ENCODE measurements at places on chromosomes 16 and 17.

DNA sequence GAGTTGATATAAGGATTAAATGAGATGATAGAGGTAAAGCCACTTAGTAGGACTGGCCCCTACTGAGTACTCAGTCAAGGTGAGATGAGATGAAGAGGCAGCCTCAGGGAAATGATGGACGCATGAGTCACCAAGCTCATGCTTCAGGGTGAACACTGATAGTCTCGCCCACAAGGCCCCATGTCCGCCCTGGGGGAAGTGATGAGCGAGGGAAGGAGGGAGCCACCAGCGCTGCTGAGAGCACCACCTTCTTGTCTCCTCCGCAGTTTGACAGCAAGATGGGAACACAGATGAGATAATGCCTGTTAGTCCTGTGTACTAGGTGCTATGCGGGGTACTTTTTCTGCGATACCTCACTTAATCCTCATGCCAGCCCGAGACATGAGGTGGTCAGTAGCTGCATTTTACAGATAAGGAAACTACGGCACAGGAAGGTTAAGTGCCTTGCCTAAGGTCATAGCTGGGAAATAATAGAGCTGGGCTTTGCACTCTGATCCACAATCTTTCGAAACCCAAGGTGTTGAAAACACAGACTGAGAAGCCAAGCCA lies 383.0 kb downstream of the CPPED1 start:
- no peak for DNase-seq

DNA sequence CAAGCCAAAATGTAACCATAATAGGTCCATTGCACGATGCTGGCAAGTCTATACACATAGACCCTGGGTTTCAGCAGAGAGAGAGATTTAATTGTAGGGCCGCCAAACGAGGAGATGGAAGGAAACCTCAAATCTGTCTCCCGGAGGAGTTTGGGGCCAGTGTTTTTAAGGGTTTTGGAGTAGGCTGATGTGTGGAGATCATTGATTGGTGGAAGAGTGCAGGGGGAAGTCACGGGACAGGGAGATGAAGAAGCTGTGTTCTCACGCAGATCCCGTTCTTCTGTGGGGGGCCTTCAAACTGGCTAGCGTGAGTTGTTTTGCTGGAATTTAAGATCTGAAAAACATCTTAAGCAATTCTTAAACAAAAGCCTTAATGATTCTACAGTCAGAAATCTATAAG lies 84.8 kb downstream of the KATNIP start:
- DNase-seq: no peak

DNA sequence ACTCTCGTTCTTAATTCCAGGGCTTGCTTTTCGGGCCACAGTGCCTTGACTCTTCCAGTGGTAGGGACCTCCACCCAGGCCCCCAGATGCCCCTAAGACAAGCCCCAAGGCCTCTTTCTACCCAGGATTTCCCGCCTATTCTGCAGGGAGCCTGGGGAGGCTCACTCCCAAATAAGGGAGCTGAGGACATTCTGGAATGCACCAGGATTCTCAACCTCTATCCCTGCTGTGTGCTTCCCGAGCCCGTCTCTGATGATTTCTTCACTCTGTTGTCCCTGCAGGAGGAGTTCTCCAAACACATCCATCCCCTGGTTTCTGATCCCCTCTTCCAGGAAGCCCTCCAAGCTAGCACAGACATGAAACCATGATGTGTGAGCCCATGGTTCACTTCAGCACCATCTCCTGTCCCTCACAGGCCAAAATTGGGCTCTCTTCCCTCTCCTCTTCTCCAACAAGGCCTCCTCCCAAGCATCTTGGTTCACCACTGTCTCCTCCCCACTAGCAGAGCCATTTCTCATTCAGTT lies 255.9 kb downstream of the KATNIP start:
- DNase-seq: no peak

- no peak for DNase-seq
Measured at GRCh38 chr17:41492771-41493170, 3.1 kb upstream of the KRT36 start.

GRCh38 chr17:8362651-8363332 lies 13.7 kb downstream of the KRABD2 start:
- DNase-seq: no peak

DNA sequence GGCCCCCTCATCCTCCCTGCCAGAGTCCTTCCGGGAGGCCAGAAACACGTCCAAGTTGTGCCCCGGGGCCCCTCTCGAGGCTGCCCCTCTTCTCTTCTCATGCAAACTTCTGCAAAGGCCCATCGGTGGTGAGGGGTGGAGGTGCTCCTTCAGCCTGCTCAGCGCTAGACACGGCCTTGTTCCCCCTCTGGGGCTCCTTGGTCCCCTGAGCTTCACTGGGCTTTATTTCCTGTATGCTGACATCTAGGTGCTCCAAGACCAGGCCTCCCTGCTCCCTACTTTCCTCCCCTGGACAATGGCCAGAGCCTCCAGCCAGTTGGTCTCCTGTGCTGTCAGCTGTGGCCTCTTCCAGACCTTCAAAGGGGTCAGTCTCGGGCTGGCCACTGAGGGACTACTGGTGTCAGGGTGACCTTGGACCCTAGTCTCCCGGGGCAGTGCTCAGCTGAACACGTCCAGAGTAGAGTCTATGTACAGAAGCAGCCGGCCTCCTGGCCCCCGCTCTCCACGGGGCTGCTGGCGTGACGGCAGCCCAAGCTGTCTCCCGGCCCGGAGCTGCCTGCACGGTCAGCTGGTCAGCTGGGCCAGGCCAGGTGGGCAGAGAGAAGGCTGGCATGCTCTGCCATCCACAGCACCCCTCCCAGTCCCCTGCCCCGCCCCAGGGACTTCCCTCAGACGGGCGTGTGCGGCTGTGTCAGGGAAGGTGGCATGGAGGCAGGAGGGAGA lies 1.7 kb upstream of the PRR35 start:
- no peak for DNase-seq

GRCh38 chr16:628321-629061 lies 2.3 kb upstream of the WFIKKN1 start:
- no peak for DNase-seq

- DNase-seq: no peak
Measured at GRCh38 chr17:61200339-61200715, 199.3 kb upstream of the TBX2 start.

DNA sequence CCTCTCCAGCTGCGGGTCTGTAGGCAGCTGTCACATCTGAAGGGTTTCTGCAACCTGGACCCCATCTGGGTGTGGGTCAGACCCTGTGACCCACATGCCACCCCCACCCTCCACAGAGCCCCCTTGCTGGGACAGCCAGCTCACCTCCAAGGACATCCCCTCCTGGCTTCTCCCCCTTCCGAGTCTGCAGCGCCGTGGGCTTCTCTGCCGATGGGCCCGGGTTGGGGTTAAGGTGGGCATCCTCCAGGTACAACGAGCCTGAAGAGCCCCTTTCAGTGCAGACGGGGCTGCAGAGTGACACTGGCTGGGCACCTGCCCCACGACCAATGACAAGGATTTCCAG lies 28.9 kb downstream of the OR1D5 start:
- DNase-seq: no peak

GRCh38 chr17:68498479-68499326 lies 13.5 kb upstream of the PRKAR1A start:
- no peak for DNase-seq

GRCh38 chr17:34403006-34403405 lies 40.0 kb upstream of the CCL1 start:
- DNase-seq: no peak

DNA sequence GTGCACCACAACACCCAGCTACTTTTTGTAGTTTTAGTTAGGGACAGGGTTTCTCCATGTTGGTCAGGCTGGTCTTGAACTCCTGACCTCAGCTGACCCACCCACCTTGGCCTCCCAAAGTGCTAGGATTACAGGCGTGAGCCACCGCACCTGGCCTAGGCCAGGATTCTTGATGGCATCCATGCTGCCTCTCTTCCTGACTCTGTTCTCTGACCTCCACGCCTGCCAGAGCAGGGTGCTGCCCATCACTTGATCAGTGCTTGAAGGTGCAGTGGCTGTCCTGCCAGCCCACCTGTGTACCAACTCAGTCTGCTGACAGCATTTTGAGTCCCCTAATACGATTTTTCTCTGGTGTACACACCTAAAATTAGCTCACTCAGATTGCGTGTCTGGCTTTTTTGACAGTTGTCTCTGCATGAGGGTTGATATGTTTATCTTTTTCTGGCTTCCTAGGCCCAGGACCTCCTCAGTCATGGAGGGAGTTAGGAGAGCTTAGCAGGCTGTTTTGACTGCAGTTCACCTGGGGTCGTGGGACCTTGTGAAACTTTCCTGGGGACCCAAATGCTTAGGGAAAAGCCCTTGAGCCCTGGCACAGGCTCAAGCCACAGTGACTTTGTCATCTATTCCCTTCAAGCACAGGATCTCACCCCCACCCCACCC lies 5.9 kb downstream of the HAS3 start:
- DNase-seq: no peak

GRCh38 chr17:78474614-78475146 lies 96.2 kb downstream of the PGS1 start:
- no peak for DNase-seq

DNA sequence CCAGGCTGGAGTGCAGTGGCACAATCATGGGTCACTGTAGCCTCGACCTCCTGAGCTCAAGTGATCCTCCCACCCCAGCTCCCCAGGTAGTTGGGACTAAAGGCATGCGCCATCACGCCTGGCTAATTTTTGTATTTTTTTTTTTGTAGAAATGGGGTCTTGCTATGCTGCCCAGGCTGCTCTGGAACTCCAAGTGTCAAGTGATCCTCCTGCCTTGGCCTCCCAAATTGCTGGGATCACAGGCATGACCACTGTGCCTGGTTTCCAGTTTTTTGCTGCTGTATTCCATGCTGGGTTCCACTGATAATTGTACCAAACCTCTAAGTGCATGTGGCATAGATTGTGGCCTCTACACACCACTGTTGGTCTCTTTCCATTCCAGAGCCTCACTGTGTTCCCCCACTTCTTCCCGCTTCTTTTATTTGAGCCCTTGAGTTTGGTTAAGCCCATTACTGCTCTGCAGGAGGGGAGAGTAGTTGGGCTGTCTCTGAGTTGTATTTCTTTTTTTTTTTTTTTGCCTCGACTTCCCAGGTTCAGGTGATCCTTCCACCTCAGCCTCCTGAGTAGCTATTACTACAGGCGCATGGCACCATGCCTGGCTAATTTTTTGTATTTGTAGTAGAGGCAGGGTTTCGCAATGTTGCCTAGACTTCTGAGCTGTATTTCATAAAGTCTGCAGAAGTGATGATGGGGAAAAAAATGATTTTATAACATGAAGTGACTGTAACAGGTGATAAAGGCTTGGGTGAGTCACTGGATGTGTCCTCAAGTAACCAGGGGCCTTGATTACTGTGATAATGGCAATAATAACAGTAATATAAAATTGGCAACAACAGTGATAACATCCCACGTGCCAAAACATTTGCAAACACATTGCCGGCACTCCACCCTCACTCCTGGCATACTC lies 30.0 kb downstream of the EEF2K start:
- DNase-seq: no peak

GRCh38 chr16:79071424-79071823 lies 529.1 kb downstream of the MAF start:
- DNase-seq: no peak

GRCh38 chr16:67000384-67001351 lies 12.3 kb downstream of the CES4A start:
- DNase-seq: no peak

GRCh38 chr17:7834542-7834956 lies 532 bp downstream of the KDM6B start:
- DNase-seq: no peak

GRCh38 chr16:16857012-16857411 lies 478.1 kb downstream of the NPIPA7 start:
- no peak for DNase-seq

DNA sequence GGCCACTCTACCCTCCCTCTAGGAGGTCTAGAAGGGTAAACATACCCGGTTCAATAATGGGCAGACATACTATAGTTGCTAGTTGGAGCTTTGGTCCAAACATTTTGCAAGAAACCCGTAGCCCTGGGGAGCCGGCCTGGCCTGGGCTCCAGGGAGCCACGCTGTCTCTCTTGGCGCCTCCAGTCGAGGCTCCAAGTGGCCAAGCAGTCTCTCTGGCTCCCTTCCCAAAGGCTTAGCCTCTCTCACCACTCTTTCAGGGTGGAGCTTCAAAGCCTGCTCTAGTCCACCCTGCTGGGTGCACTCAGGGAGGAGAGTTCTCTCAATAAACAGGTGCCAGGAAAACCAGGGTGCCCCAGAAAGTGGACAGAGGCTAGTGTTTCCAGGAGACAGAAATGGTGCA lies 32.2 kb downstream of the RCVRN start:
- DNase-seq: no peak
